Activated T-helper 2 cell treated with anti-CD3 and anti-CD28 coated beads, Interferon-gamma antibody, Interleukin-2, Interleukin-4, amounts not matched to agents 10 μg/mL and 5 μg/mL and 100 μg/mL, durations not matched to agents 14 hours and 24 hours and 36 hours (primary cell): ENCODE measurements at places on chromosomes 2 and 18. TPM values are rescaled to one million over a fixed set of nuclear protein-coding genes. Genes with fewer than 3 reads are reported as not detected.

DNA sequence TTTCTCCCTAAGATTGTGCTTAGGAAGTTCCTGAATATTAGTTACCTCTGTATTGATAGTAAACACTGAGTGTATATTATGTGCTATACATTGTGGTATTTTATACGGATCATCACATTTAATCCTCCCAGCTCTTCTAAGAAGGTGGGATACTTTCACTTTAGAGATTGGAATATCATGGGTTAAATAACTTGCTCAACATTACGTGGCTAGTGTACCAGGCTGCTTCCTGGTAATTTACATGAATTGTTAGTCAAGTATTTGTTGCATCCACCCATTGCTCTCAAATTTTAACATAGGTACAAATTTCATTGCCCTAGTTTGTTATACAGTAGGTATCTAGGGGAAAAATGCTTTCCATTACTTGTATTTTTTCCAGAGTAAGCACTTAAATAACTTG lies 21.4 kb downstream of the FAM98A start:
- no peak for DNase-seq

GRHL1 gene
- 0.90 and 1.4 TPM in 2 replicates for total RNA-seq

DNA sequence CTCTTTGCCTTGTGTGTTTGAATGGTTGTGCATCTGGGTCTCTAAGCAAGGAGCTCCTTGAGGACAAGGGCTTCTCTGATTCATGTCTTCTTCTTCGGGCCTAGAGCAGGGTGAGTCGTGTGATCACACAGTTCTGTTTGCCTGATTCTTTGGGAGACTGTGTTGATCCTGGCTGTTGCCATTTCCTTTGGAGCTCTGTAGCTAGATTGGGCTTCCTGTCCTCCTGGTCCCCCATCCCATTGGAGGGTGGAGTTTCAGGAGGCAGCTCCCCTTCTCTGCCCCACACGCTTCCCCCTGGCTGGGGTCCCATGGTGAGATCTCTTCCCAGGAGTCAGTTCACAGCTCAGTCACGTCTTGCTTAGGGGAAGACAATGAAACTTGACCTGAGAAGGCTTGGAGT lies 92.8 kb downstream of the TRIB2 start:
- DNase-seq: no peak

TTC31 gene
- 35.1 and 35.9 TPM in 2 replicates for total RNA-seq

GRCh38 chr2:108593547-108594098 lies 59.4 kb downstream of the LIMS1 start:
- DNase-seq: no peak

- no peak for DNase-seq
Observed at GRCh38 chr2:217905896-217906295, 96.9 kb downstream of the TNS1 start.

DNA sequence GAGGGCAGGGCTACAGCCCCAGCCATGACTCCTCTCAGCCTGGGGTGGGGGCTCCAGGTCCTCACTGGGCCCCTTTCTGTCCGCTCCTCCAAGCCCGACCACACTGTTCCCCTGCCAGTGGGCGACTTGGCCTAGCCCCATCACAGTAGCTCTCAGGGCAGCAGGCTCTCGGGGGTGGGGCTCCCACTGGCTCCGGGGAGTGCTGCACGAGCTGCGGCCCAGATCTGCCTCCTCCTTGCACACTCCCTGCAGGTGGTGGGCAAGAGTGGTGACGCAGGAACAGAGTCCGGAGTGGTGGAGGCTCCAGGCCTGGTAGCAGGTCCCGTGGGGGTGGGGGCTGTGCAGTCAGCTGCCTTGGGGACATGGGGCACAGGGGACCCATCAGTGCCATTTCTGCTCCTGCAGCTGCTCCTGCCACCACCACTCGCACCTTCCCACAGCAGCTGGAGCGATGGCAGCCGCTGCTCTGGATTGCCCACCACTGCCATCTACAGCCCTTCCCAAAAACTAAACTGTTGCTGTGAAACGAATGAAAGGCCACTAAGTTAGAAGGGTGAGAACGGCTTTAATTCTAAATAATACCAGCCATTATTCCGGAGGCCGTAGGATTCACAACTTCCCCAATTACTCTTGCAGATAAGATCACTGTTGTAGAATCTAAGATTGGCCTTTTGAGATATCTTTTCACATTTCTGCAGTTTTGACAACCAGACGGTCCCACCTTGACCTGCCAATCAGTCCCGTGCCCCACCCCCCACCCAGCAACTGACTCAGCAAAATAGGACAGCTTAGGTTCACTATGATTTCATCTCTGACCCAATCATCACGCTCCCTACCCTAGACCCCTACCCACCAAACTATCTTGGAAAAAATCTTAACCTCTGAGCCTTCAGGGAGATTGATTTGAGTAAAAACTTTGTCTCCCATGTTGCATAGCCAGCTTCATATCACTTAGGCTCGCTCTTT lies 530.2 kb downstream of the DCC start:
- no peak for DNase-seq

- no peak for DNase-seq
Observed at GRCh38 chr2:151029406-151030157, 232.1 kb downstream of the RBM43 start.

DNA sequence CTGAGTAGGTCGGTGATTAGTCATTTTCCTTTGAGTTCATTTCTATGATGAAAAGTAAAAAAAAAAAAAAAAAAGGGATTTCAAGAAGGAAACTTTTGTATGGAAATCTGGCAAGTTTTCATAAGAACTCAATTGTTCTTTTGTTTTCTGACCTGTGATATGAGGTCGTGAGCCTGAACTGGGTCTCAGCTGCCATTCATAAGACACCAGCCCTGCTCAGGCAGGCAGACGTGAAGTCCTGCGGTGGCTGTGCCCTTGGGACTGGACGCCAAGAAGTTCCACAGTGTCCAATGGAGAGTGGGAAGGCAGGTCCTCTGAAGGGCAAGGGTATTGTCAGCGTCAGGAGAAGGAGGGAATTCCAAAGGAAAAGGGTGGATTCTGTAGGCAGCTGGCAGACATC lies 183.9 kb downstream of the NCK2 start:
- no peak for DNase-seq

GRCh38 chr2:118774458-118775133 lies 72.9 kb downstream of the EN1 start:
- DNase-seq: no peak

- no peak for DNase-seq
Observed at GRCh38 chr18:31410716-31411483, 34.3 kb downstream of the DSG4 start.

GAD1 gene
- total RNA-seq: 41.4 and 42.0 TPM in 2 replicates

- DNase-seq: no peak
Observed at GRCh38 chr2:166170356-166170755, 42.5 kb upstream of the SCN1A start.

INPP1 gene
- 12.8 and 13.6 TPM in 2 replicates for total RNA-seq

DNA sequence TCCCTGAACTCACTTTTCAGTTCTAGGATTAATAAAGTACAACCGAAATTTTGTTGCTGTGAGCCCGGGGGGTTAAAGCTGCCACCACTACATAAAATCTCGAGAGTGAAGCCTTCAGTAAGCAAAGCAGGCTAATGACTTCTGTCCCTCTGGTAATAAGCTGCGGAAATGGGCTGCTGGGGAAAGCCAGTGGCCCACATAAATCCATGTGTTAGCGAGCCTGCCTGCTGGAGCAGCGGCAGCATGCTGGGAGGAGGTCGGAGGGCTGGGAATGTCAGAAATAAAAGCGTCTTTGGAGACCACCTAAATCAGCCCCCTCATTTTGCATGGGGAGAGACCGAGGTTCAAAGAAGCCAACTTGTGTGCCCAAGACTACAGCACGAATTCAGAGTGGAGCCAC lies 371.7 kb downstream of the TNS1 start:
- DNase-seq: no peak

MYL12B gene
- 243 and 245 TPM in 2 replicates for total RNA-seq

SELENOI gene
- total RNA-seq: 45.5 and 51.4 TPM in 2 replicates

SP140L gene
- total RNA-seq: 55.7 and 59.1 TPM in 2 replicates
